Naive thymus-derived CD8-positive, alpha-beta T cell (primary cell): ENCODE measurements at places on chromosomes 3 and 15. TPM values are rescaled to one million over a fixed set of nuclear protein-coding genes. Genes with fewer than 3 reads are reported as not detected.

GRCh38 chr3:133832802-133833144 lies 27.2 kb downstream of the SRPRB start:
- peaks cover 1% of the 10 kb centered on the region for H3K4me1 ChIP-seq
- H3K36me3 ChIP-seq: no peaks in the 10 kb centered on the region
- DNase-seq: no peak
- no peak overlapping the region for H3K4me3 ChIP-seq

GRCh38 chr3:86985181-86985826 lies 5.6 kb downstream of the VGLL3 start:
- DNase-seq: no peak
- peaks cover 8% of the 10 kb centered on the region for H3K27me3 ChIP-seq
- H3K36me3 ChIP-seq: no peaks in the 10 kb centered on the region
- no peak overlapping the region for H3K4me3 ChIP-seq
- peaks cover 6% of the 10 kb centered on the region for H3K4me1 ChIP-seq
- no peak overlapping the region for H3K27ac ChIP-seq

DNA sequence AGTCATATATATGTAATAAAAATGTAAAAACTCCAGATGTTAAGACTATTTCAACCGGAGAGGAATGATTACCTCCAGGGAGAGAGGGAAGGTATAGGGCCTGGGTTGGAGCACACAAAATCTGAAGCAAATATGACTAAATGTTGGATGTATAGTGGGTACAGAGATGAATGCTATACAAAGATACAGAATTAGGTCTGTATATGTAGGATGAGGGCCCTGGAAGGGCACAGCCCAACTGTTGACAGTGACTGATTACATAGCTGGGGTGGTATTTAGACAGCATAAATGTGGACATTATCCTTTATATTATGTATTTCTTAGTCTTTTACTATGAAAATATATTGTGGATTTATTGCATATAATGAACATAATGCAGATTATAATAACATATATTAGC lies 94.4 kb upstream of the SPATA12 start:
- no peak overlapping the region for H3K4me3 ChIP-seq
- H3K27me3 ChIP-seq: no peaks in the 10 kb centered on the region
- H3K36me3 ChIP-seq: peaks cover 5% of the 10 kb centered on the region

GRCh38 chr3:189458528-189458927 lies 172.7 kb upstream of the TP63 start:
- no peaks in the 10 kb centered on the region for H3K27me3 ChIP-seq
- H3K4me1 ChIP-seq: no peaks in the 10 kb centered on the region
- H3K36me3 ChIP-seq: peaks cover 8% of the 10 kb centered on the region
- no peak overlapping the region for H3K4me3 ChIP-seq
- no peak for DNase-seq
- no peak overlapping the region for H3K27ac ChIP-seq

- no peak overlapping the region for H3K4me3 ChIP-seq
- no peak overlapping the region for H3K27ac ChIP-seq
- no peaks in the 10 kb centered on the region for H3K36me3 ChIP-seq
- no peak for DNase-seq
- no peaks in the 10 kb centered on the region for H3K27me3 ChIP-seq
Observed at GRCh38 chr15:61084944-61085367, 144.1 kb downstream of the RORA start.

DNA sequence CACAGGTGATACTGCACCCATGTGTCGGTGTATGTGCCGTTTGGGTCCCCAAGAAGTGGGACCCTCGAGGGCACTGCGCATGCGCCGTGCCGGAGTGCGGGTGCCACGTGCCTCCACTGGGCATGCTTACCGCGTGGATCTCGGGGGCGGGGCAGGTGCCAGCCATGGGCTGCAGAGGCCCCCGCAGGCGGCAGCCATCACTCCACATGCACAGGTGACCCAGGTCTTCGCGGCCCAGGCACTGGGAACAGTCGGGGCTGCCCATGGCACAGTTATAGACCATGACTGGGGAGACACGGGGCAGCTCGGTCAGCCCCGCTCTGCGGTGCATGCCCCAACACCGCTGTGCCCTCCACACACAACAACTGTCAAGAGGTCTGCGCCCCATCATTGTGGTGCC lies 31.2 kb downstream of the H1-8 start:
- no peak overlapping the region for H3K4me3 ChIP-seq
- no peaks in the 10 kb centered on the region for H3K36me3 ChIP-seq
- H3K27me3 ChIP-seq: no peaks in the 10 kb centered on the region
- DNase-seq: no peak
- H3K4me1 ChIP-seq: peaks cover 37% of the 10 kb centered on the region

DNA sequence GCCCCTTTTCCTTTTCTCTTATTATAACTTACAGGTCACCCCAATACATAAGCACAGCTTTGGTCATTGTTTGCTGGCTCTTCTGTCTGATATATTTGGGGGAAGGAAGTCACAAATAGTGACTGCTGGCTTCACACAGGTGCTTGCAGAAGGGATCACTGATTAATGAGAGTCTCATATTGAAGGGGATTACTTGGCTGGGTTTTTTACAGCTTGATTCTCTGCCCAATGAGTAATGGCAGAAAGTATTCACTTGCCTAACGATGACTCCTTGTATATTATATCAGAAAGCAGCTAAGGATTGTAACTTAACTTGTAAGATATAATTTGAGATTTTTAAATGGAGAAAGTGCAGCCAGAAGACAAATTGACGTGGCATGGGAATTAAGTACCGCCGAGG lies 119.3 kb upstream of the PFN2 start:
- H3K36me3 ChIP-seq: no peaks in the 10 kb centered on the region
- no peak overlapping the region for H3K4me3 ChIP-seq
- peaks cover 34% of the 10 kb centered on the region for H3K27me3 ChIP-seq
- H3K4me1 ChIP-seq: no peaks in the 10 kb centered on the region
- H3K27ac ChIP-seq: no peak overlapping the region

GRCh38 chr3:10472877-10473440 lies 32.4 kb downstream of the ATP2B2 start:
- H3K4me1 ChIP-seq: no peaks in the 10 kb centered on the region
- DNase-seq: no peak
- no peak overlapping the region for H3K27ac ChIP-seq

The IL20RB gene
- total RNA-seq: 3.6 TPM

- no peak overlapping the region for H3K4me3 ChIP-seq
- H3K4me1 ChIP-seq: peaks cover 21% of the 10 kb centered on the region
- H3K27me3 ChIP-seq: no peaks in the 10 kb centered on the region
- no peaks in the 10 kb centered on the region for H3K36me3 ChIP-seq
- H3K27ac ChIP-seq: no peak overlapping the region
Observed at GRCh38 chr15:90683876-90684275, 33.3 kb upstream of the BLM start.

DNA sequence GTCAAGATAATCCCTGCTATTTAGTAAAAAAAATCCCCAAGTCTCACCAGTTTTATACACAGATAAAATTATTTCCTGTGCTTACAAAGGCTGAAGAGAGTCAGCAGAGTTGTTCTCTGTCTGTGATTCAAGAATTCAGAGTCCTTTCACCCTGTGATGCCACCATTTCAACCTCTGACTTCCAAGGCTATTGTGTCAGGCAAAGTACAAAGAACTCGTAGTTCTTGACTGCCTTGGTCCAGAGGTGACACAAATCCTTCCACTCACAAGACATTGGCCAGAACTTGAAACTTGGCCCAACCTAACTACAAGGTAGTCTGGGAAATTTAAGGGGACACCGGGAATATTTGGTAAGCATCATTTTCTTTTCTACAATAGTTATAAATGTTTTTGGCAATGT lies 34.9 kb upstream of the CMC1 start:
- no peak for DNase-seq
- H3K27ac ChIP-seq: no peak overlapping the region
- H3K4me1 ChIP-seq: peaks cover 22% of the 10 kb centered on the region
- peaks cover 4% of the 10 kb centered on the region for H3K36me3 ChIP-seq
- H3K4me3 ChIP-seq: no peak overlapping the region

DNA sequence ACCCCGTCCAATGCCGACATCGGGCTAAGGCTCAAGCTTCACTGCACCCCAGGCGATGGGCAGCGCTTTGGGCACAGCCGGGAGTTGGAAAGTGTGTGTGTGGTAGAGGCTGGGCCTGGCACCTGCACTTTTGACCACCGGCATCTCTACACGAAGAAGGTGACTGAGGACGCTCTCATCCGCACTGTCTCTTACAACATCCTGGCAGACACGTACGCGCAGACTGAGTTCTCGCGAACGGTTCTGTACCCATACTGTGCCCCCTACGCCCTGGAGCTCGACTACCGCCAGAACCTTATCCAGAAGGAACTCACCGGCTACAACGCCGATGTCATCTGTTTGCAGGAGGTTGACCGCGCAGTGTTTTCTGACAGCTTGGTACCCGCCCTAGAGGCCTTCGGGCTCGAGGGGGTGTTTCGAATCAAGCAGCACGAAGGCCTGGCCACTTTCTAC lies 1.0 kb downstream of the PDE12 start:
- no peaks in the 10 kb centered on the region for H3K27me3 ChIP-seq
- peak overlapping the region; percentile 99 for H3K27ac ChIP-seq
- H3K36me3 ChIP-seq: peaks cover 38% of the 10 kb centered on the region
- DNase-seq: peak; percentile 7
- peaks cover 51% of the 10 kb centered on the region for H3K4me1 ChIP-seq
- H3K4me3 ChIP-seq: peak overlapping the region; percentile 94

DNA sequence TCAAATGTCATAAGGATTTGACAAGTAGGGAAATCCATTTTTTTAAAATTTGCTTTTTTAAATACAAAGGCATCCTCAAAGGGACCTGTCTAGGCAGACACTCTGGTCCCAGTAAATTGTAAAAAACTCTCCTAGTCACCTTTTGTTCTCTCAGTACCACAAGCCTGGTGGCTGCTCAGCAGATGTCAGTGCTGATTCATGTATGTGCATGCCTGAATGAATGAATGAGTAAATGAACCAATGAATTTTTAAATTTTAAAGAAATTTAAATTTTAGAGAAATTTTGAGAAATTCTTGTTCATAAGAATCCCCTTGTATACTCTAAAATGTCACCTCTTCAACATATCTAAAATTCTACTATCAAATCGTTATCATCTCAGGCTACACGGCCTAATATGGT lies 199.5 kb downstream of the TLE3 start:
- peaks cover 15% of the 10 kb centered on the region for H3K27me3 ChIP-seq
- no peak overlapping the region for H3K27ac ChIP-seq
- H3K4me3 ChIP-seq: no peak overlapping the region
- no peak for DNase-seq
- H3K4me1 ChIP-seq: no peaks in the 10 kb centered on the region
